ENCODE measurements at places on chromosomes 7 and 10. TPM values are rescaled to one million over a fixed set of nuclear protein-coding genes. Genes with fewer than 3 reads are reported as not detected.

Gene FAS
- 16.2 TPM for polyA plus RNA-seq

Gene RAMP3
- polyA plus RNA-seq: 9.1 TPM

Gene LCOR
- 11.6 TPM for polyA plus RNA-seq

Gene PON3
- 53.7 TPM for polyA plus RNA-seq

Gene TTYH3
- polyA plus RNA-seq: 35.6 TPM

Gene PDE6C
- polyA plus RNA-seq: 0.09 TPM

Gene RFC2
- 29.2 TPM for polyA plus RNA-seq

Gene MCU
- polyA plus RNA-seq: 15.0 TPM

Gene PLAU
- polyA plus RNA-seq: 13.6 TPM

All from testis (tissue), 5 donors.